ENCODE measurements at places on chromosomes 2 and 18.

- no peak for DNase-seq
Observed at GRCh38 chr2:174768557-174768956, 4.3 kb upstream of the CHRNA1 start.

DNA sequence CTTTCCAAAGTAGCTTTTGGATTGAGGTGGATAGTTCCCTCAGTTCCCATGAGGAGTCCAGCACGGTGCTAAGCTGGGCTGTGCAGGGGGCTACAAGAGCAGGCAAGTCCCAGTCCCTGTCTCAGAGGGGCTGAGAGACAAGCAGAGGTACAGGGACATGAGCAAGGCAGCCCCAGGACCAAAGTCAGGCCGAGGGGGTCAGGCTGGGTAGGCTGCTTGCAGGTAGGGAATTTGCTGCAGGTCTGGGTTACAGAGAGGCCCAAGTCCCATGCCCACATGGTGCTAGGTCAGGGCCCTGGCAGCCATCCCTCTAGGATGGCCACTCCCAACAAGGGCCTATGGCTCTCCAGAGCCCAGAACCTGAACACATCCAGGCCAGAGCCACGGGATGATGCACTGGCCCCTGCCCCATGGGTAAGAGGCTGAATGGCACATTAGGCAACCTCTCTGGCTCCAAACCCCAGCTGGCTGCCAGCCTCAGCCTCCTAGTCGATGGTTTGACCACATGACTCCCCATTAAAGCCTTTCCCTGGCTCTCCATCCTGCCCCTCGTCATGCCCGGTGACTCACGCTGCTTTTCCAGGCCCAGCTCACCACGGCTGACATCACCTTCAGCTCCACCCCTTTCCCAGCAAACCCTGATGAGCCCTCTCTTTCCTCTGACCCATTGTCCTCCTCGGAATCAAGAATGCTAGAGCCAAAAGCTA lies 83.7 kb downstream of the SDC1 start:
- DNase-seq: peak; percentile 95

DNA sequence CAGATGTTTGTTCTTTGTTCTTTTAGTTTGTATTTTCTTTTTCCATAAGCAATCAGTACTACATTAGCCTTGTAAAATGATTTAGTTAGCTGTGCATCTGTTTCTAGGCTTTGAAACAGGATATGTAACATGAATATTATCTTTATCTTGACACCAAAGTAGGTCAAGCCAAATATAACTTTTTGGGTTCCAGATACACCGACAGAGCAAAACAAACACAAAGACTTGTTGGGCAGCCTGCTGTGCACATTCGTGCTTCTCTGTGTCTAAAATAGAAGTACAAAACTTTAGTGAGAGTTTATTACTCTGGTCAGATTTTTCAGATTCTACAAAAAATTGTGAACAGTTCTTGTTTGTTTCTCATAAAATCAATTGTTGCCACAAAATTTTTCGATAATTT lies 1059.3 kb upstream of the GYPC start:
- DNase-seq: no peak

DNA sequence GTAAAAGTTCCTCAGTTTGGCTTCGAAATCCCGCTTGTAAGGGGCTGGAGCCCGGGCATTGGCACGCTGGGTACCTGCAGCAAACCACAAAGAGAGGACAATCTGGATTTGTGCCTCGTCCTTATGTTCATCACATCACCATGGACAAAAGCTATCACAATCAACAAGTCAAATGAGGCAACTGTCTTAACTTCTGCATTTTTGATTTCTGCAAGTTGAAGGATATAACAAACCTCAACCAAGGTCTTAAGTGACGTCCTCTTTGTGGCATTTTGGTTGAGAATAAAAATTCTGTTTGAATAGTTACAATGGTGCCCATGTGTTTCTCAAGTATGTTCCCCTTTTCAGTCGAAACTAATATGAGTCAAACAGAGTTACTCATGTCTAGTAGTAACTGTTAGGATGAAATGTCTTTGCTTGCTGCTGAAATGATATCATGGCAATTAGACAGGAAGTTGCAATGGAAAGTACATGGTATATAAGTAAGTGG lies 70.8 kb upstream of the STK17B start:
- DNase-seq: peak; percentile 20

DNA sequence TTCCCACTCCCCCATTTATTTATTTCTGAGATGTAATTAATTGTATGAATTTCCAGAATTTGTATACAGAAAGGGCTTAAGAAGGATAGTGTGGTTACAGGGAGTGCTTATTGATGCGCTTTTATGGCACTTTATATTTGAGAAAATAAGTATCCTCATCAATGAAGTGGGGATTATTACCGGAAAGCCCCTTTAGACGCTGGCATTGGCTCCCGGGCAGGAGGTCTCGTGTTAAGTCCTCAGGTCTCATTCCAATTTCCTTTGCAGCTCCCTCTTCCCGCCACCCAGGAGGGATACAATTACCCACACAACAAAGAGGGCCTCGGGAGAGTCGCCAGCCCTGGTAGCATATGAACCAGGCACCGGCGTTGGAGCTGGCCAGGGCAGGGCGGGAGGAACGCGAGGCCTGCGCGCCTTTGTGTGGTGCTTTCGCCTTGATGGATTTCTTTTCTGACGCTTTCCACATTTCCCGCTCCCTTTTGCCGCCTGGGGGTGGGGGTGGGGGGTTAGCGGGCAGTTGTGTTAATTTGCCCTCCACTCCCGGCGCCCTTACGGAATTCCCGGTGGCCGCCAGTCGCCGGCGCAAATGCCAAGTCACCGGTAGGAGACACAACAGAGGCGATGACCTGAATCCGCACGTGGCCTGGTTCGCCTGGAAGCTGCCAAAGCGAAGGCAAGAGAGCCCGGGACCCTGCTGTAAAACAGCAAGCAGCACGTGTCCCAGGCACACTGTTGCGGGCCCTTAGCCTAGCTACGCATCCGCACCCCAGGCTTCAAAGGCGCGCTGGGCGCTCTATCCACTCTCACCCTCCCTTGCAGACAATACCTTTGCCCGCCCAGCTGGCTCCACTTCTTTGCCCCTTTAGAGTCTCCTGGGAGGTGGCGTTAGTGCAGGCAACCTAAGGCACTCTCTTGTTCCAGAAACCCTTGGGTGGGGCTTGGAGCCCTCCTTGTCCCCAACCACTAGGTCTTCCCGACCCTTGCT lies 3.3 kb downstream of the GAD1 start:
- peak; percentile 31 for DNase-seq

- DNase-seq: no peak
Observed at GRCh38 chr2:200777275-200777674, 34.4 kb upstream of the BZW1 start.

DNA sequence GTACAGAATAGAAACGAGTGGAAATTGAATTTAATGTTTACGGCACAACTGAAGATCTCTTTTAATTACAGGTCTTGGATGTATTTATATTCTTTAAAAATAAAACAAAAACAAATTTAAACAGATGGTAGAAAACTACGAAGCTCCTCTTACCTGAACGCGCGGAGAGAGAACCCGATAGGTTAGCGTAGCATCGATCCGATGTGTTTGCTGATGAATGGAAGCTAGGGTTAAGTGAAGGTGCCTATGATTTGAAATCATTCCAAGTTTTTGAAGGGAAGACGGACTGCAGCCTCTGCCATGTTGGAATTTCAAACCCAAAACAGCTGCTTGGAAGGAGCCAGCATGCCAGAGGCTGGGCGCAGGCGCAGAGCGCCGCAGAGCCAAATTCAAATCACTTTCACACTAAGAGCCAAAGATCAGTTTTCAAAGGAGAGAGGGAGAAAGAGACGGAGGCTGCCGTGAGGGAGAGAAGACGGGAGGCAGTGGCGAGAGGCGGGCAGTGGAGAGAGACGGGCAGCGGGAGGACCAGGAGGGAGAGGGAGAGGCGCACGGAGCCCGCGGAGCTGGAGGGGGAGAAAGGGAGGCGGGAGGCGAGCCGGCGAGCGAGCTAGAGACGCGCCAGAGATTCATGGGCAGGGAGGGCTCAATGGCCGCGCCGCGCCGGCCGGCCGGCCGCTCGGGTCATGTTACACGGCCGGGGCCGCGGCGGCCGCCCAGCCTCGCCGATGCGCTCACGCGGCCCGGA lies at the start of gene FIGN:
FIGN (minus strand) TSS at position 324 of the 748 bp plus-strand sequence. CDS start 1,081 bp downstream, outside the sequence.
- peak; percentile 94 for DNase-seq

GRCh38 chr2:27262379-27263286 lies at the start of gene SLC30A3:
TSS of gene SLC30A3 (minus strand) at chr2:27263047. CDS start at chr2:27262906, 141 bp downstream.
- DNase-seq: peak; percentile 38

DNA sequence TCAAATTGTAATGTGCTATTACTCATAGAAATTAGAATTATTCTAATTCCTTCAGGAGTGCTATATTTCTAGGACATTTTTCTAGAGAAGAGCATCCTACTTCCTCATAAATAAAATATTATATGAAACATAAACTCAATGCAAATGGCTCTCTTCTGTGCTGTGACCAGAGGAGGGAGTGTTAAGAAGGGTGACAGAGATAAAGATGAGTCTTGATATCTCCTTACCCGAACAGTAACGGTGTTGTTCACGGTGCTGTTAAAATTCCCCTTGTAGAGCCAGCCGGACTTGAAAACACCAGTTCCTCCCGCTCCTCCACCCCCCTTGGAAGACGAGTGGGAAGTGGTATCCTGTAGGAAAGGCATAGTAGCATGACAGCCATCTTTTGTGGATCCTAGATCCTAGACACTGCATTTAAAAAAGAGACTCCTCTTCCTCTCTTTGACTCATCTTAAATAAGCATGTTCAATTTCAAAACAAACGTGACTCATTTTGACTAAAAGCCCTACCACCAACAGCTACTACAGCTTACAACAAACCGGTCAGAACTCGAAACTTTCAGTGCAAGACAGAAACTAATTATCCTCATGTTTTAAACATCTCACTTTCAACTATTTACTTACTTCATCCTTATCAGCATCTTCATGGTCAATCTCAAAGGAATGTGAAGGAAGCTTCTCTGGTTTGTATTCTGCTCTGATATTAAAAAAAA lies 156.3 kb downstream of the DOCK10 start:
- peak; percentile 53 for DNase-seq

- DNase-seq: peak; percentile 20
Observed at GRCh38 chr2:215332872-215333595, 21.2 kb downstream of the ATIC start.

- DNase-seq: peak; percentile 66
Observed at GRCh38 chr2:24559473-24560113, 68.5 kb downstream of the NCOA1 start.

DNA sequence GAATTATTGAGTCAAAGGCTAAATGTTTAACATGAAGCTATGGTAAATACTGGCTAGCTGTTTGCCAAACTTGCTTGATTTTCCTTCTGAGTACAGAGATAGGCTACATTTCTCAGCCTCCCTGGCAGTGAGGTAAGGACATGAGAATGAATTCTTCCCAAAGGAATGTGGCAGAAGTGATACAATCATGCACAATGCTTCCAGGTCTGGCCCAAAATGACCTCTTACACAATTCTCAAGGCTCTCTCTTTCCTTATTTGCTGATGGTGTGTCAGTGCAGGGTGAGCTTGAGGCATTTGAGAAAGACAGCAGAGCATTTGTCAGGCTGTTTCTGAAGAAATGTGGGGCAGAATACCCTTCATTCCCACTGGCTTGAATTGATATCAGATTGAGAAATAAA lies 95.6 kb upstream of the NABP1 start:
- peak; percentile 43 for DNase-seq

DNA sequence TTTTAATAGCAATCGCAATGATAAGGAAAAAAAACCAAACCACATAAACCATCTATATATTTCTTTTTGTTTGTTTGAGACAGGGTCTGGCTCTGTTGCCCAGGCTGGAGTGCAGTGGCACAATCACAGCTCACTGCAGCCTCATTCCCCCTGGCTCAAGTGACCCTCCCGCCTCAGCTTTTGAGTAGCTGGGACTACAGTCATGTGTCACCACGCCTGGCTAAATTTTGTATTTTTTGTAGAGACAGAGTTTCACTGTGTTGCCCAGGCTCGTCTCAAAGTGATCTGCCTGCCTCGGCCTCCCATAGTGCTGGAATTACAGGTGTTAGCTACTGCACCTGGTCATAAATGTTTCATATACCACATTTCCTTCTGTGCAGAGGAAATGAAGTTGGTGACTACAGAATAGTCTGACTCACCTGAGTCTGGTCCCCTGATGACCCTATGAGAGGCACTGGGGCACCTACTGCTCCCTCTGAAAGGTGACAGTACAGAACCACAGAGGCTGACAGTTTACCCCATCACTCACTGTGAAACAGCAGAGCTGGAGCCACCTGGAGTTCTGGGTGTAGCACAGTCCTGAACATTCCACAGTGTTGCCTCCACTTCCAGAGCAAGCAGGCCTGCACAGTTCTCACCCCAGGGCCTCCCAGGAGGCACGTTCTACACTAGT lies 183.7 kb upstream of the PXDN start:
- no peak for DNase-seq

DNA sequence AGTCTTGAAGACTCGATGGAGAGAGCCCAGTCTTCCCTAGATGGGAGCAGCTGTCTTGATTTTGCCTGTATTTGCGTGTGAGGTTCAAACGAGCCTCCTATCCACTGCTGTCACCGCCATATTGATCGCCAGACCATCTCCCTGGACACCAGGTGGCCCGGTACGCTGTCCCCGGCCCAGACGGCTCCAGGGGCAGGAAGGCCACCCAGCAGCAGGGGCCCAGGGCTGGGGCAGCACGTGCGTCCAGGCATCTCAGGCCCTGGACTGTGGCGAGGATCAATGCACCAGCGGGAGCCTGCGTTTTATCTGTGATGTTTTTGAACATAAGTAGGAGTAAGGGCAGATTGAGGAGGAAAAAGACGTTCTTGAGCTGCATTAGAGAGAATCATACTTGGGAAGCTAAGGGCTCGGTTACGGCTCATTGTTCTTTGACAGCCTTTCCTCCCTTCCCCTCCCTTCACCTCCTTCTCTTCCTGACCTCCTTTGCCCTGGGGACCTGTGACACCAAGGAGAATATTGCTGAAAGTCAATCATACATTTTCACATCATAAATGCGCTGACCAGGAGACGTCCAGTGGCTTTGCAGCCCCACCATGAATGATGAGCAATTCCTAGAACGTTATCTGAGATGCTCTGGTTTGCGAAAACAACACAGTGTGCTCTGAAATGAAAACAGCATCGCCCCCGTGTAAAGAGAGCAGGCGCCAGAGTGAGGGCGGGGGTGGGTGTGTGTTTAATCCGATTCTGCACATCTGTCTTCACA lies 711.2 kb upstream of the SALL3 start:
- DNase-seq: no peak

DNA sequence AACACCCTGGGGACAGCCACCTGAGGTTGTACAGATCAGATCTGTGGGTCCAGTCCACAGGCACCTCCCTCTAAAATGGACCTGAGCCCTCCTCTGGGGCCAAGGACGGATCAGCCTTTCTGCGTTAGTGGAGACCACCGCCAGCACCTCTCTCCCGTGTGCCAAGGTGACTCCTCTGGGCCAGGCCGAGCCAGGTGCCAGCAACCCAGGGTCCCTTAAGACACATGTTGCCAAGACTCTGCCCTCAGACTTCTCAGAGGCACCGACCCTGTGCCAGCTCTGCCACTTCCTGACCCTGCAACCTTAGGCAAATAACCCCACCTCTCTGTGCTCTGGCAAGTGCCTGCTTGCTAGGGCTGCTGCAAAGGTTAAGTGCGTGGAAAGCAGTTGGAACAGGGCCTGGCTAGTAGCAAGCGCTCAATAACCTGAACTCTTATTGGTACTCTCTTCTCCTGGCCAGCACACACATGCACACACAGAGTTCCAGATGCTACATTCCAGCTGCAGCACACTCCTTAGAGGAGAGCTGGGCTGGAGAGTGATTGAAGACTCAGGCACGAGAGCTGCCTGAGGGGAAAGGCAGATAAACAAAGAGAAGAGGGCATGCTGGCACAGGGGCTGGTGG lies 105.6 kb downstream of the TNS1 start:
- no peak for DNase-seq

- peak; percentile 79 for DNase-seq
Observed at GRCh38 chr2:188042412-188042811, 249.3 kb upstream of the GULP1 start.
